ENCODE measurements at places on chromosomes 1 and 21.

- no peak for DNase-seq
These were observed 275.5 kb upstream of the FMN2 start for GRCh38 chr1:239816081-239816782.

DNA sequence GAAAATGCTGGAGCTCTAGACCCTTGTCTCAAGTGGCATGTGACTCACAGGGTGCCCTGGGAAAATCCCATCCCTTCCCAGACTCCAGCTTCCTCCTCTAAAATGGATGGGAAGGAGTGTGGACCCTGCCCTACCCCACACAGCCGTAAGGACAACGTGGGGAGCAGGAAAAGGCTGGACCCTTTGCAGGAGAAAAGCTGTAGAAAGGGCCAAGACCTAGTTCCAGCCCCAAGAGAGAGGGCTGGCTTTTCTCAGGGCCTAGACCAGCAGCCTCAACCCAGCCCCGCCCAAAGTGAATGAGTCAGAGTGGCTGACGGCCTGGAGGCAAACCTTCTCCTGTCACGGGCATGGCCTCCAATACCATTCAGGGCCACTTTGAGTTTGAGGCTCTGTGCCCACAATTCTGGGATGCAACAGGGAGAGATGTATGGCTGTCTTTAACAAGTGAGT lies 1.1 kb downstream of the LAMB3 start:
- no peak for DNase-seq

DNA sequence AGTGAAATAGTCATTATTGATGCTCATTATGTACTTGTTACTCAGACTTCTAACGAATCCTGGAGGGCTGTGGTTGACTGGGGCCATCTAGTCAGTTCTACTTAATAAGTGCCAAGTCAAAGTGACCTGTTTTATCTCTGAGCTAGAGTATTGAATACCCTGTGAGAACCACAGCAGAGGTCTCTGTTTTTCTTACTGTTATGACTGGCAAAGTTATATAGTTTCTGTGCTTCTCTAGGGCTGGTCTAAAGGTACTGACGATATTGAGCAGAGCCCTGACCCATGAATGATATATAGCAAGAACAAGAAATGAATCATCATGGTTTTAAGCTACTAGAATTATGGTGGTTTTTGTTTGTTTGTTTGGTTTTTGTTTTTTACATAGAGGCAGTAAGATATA lies 555.8 kb downstream of the PLA2G4A start:
- DNase-seq, result no peak

DNA sequence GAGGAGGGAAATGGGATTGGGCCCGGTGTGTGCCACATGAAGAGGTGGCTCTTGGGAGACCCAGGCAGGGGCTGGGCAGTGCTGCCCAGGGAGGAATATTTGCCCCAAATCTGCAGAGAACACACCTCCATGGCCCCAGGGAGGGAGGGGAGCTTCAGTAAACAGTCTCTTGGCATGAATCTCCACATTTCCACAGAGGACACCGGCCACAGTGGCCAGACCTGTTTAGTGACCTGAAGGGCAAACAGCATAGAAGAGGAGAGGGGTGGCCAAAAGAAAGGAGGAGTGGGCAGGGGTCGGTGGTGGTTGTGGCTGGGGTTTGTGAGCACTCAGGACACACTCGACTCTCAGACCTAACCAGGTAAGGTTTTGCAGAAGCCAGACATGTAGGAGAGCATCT lies 54.0 kb upstream of the IFFO2 start:
- no peak for DNase-seq

- no peak for DNase-seq
These were observed 22.0 kb downstream of the KCNK1 start for GRCh38 chr1:233635765-233636502.
